Activated CD4-positive, alpha-beta T cell treated with anti-CD3 and anti-CD28 coated beads for 36 hours (primary cell): ENCODE measurements at places on chromosomes 4 and X. TPM values are rescaled to one million over a fixed set of nuclear protein-coding genes. Genes with fewer than 3 reads are reported as not detected.

GABRQ gene
- 0.02 TPM for total RNA-seq

ETDA gene
- total RNA-seq: not detected

TRIM60 gene
- total RNA-seq: not detected

NOX1 gene
- not detected for total RNA-seq

GAGE12E gene
- not detected for total RNA-seq

PCSK1N gene
- total RNA-seq: 1.3 TPM

CXCL10 gene
- 1.1 TPM for total RNA-seq

DNA sequence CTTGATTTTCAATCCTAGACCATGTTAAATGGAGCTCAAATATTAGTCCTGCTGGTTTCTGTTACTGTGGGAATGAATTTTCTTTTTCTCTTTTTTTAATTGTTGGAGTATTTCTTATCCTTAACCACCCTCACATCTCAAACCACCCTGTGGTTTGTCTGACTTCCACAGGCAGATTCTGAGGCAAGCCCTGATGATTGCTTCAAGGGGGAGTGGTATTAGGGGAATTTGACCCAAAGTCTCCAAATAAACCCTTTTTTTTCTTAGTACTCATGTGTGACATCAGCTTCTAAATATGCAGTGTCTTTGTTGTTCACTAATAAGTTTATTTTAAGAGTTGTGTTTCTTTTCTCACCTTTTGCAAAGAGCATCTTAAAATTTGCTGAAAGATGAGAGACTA is 810.3 kb downstream of the IL1RAPL1 start:
- no peak for DNase-seq

- no peak for DNase-seq
These were observed 959.6 kb upstream of the NDST4 start for GRCh38 chr4:116073051-116073450.

- no peak for DNase-seq
These were observed 121.5 kb downstream of the DCTD start for GRCh38 chr4:182795446-182796238.

- DNase-seq: no peak
These were observed 29.3 kb upstream of the RXFP1 start for GRCh38 chr4:158492391-158492790.

- DNase-seq: no peak
These were observed 935.2 kb downstream of the TRAM1L1 start for GRCh38 chr4:116150152-116150551.
